ENCODE measurements at places on chromosomes 13 and 19. TPM values are rescaled to one million over a fixed set of nuclear protein-coding genes. Genes with fewer than 3 reads are reported as not detected.

DNA sequence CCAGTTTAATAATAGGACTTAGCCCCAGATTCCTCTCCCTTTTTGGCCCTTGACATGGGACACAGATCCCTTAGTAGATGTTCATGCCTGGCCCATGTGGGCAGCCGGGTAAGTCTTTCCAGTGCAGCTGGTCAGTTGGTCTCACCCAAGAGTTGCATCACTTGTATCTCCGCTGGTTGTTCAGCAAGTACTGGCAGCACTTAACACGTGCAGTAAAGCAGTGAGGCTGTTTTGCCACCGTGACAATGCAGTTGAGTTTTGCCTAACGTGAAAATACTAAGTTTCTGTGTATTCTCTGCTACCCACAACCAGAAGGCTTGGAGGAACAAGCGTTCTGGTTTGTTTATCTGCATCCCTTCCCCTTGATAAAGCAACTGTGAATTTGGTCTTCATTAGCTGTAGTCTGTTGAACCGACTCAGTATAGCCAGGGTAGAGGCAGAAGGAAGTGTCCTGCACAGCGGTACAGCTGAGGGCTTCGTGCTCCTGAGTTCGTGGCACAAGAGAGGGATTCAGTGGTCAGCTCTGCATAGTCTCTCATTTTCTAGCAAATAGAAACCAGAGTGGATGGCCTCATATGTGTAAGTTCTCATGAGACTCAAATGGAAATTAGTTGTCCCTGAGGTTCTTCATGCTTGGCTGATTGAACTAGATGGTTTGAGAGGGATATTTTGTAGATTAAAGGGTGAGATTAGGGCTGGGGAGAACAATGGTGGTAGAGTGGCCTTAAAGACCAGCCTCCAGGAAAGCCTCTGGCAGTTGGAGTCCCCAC lies 50.3 kb downstream of the ARHGEF7 start:
- H3K4me1 ChIP-seq, result peaks cover 20% of the 10 kb centered on the region
- no peaks in the 10 kb centered on the region for H3K27me3 ChIP-seq
- H3K27ac ChIP-seq, result no peak overlapping the region
- DNase-seq, result no peak
- H3K4me3 ChIP-seq, result no peak overlapping the region

DNA sequence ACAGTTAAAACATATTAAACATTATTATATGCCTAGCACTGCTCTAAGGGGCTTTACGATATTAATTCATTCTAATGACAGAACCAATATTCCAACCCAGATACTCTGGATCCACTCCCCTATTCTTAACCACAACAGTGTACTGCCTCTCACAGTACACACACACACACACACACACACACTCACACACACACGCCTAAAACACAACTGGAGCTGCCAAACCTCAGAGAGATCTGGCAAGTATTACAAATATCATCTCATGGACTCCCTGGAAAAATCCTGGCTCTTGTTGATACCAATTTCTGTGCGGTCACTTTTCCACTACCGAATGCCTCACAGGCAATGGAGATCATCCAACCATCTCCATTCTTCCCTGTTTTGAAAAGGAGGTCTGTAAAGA lies 1.3 kb downstream of the ZNF780A start:
- H3K27me3 ChIP-seq, result no peaks in the 10 kb centered on the region
- no peaks in the 10 kb centered on the region for H3K4me1 ChIP-seq
- peak overlapping the region; percentile 75 for H3K4me3 ChIP-seq
- no peak overlapping the region for H3K27ac ChIP-seq
- H3K36me3 ChIP-seq, result peaks cover 8% of the 10 kb centered on the region

- peaks cover 5% of the 10 kb centered on the region for H3K36me3 ChIP-seq
- DNase-seq, result no peak
- H3K4me3 ChIP-seq, result no peak overlapping the region
- no peaks in the 10 kb centered on the region for H3K27me3 ChIP-seq
- no peak overlapping the region for H3K27ac ChIP-seq
- H3K4me1 ChIP-seq, result no peaks in the 10 kb centered on the region
Observed at GRCh38 chr19:48137411-48137810, 26.8 kb upstream of the PLA2G4C start.

- DNase-seq, result no peak
- no peak overlapping the region for H3K27ac ChIP-seq
- H3K4me3 ChIP-seq, result no peak overlapping the region
- no peaks in the 10 kb centered on the region for H3K4me1 ChIP-seq
- H3K36me3 ChIP-seq, result no peaks in the 10 kb centered on the region
Observed at GRCh38 chr13:27820524-27821482, 28.5 kb downstream of the GSX1 start.

DNA sequence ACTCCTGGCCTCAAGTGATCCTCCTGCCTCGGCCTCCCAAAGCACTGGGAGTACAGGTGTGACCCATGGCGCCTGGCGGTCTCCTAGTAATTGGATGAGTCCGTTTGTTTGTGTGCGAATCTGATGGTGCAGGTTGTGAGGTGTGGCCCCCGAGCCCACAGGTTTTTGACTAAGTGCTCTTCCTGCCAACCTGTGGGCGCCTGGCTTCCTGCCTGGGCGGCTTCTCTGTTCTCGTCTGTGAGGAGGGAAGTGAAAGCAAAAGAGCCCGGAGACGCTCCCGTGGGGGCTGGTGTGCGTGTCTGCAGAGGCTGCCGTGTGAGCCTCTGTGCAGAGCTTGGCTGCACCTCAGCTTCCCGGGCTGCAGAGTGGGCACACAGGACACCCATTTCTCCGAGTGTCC lies 10.0 kb downstream of the ARHGAP45 start:
- H3K36me3 ChIP-seq, result no peaks in the 10 kb centered on the region
- H3K4me3 ChIP-seq, result no peak overlapping the region
- peaks cover 9% of the 10 kb centered on the region for H3K27me3 ChIP-seq
- DNase-seq, result no peak
- H3K27ac ChIP-seq, result no peak overlapping the region

DNA sequence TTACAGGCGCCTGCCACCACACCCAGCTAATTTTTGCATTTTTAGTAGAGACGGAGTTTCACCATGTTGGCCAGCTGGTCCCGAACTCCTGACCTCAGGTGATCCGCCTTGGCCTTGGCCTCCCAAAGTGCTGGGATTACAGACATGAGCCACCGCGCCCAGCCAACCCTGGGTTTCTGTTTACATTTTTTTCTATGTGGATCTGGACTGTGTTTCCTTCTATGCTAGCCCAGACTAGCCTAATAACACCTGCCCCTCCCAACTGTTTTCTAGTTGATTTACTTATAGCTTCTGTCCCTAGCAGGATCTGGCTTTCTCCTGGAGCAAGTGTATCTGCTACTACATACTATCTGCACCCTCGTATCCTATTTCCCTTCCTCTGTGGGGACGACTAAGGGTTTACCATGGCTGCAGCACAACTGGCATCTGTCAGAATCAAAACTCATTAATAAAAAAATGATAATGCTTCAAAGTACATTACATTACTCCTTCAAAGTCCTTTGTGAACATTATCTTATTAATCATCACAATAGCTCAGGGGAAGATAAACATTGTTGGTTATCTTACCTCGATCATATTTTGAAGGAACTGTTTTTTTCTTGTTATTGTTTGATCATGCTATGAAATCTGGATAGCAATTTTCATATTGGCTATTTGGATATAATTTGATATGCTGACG lies 228.3 kb downstream of the KLF5 start:
- no peak for DNase-seq
- H3K4me1 ChIP-seq, result no peaks in the 10 kb centered on the region
- no peak overlapping the region for H3K27ac ChIP-seq
- no peaks in the 10 kb centered on the region for H3K27me3 ChIP-seq

- H3K36me3 ChIP-seq, result no peaks in the 10 kb centered on the region
- H3K27ac ChIP-seq, result no peak overlapping the region
- H3K4me1 ChIP-seq, result no peaks in the 10 kb centered on the region
- no peak overlapping the region for H3K4me3 ChIP-seq
- DNase-seq, result no peak
Observed at GRCh38 chr13:105773863-105774538, 761.5 kb downstream of the EFNB2 start.

- DNase-seq, result no peak
- no peaks in the 10 kb centered on the region for H3K4me1 ChIP-seq
- H3K4me3 ChIP-seq, result no peak overlapping the region
- no peak overlapping the region for H3K27ac ChIP-seq
- no peaks in the 10 kb centered on the region for H3K27me3 ChIP-seq
Observed at GRCh38 chr13:34172048-34172447, 354.1 kb downstream of the RFC3 start.

The SLC10A2 gene
- total RNA-seq, result not detected

The LMO7 gene
- 102 TPM for total RNA-seq

The TMEM145 gene
- total RNA-seq, result not detected
